ENCODE measurements at places on chromosomes 4 and X.
A peak's percentile ranks its signal among the peaks of the same experiment; 100 is the strongest.

DNA sequence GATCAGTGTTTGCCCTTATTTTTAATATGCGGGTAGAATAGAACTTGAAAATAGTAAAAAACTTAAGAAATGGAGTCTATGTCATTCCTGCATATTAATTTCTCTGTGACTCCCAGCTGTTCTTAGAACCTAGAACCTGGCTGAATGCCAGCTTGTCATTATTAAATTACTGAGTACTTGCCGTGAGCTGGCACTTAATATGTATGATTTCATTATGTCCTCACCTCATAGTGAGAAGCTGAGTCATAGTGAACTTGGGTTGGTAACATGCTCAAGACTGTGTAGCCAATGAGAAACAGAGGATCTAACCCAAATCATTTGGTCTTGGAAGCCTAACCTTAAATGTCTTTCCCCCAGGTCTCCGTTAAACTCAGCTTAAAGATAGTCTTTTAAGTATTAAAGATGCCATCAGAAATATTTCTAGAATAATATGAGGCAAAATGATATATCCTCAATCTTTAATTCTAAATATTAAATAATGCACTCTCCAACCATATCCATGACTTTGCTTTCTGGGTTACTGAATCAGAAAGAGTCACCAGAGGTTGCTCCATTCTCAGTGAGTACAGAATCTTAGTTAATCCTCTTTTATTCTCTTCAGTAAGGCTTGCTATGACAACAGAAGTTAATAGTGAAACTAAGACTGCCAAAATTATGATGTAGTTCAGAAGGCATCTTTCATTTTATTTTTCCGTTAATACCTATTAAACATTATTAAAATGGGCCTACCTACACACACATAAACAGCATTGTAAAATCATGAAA lies 58.6 kb upstream of the TLL1 start:
- DNase-seq: no peak

DNA sequence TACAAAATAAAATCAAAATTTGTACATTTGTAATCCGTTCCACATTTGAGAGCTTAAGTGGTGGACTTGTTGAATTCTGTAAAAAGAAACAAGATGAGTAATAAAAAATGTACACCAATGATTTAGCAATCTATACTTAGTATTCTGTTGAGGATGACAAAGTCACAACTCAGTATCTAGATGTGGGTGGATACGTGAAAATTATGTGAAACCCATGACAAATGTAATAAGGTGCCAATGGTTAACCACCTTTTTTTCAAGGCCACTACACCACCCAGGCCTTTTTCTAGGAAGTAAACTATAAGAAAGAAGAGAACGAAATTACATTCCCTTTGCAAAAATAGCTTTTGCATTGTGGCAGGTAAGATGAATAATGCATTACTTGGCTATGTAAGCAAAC lies 77.0 kb downstream of the ATP8A1 start:
- no peak for DNase-seq

DNA sequence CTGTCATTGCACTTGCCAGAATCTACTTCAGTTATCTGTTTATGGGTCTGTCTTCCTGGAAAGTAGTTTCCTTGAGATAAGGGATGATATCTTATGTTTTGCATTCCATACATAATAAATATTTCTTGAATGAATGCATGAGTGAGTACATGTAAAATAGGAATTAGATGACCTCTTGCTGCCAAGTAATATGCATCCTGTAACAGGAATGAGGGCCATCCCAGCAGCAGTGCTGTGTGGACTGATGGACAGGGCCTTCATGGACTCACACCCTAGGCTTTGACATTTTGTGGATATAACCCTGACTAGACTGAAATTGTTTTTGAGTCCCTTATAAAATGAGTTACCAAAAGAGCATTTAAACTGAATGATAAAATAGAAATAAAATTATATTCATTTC lies 77.2 kb upstream of the NEIL3 start:
- no peak for DNase-seq

DNA sequence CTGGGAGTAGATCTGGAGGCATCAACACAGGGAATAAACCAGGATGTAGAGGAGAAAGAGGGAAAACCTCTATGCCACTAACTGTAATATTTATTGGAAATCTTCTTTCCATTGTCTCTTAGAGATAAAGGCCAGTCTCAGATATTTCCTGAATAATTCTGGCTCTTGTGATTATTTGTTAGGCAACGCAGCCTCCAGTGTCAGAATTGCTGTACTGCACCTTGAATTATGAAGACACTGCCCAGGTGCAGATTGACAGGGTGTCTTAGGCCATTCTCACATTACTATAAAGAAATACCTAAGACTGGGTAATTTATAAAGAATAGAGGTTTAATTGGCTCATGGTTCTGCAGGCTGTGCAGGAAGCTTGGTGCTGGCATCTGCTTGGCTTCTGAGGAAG lies 100.7 kb upstream of the ZDHHC15 start:
- no peak for DNase-seq

- no peak for DNase-seq
These were observed 27.2 kb downstream of the MFAP3L start for GRCh38 chr4:169998981-169999380.

DNA sequence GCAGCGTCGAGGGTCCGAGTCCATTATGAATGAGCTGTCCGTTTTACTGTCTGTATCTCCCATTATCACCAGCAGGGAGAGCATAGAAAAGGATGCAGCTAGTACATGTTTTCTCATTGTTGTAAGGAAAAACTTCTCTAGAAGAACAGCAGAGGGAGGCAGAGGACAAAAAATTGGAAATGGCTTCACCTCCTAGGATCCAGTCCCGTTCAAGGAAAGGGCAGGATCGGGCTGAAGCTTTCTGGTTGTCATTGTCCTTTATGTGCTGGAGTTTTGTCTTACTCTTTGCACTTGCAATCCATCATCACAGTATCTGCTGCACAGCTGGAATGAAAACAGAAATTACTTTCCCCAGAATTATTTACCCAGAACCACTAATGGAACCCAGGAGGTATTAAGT lies 14.7 kb downstream of the NDP start:
- DNase-seq: peak; percentile 4
